ENCODE measurements at places on chromosomes 12 and 14.

DNA sequence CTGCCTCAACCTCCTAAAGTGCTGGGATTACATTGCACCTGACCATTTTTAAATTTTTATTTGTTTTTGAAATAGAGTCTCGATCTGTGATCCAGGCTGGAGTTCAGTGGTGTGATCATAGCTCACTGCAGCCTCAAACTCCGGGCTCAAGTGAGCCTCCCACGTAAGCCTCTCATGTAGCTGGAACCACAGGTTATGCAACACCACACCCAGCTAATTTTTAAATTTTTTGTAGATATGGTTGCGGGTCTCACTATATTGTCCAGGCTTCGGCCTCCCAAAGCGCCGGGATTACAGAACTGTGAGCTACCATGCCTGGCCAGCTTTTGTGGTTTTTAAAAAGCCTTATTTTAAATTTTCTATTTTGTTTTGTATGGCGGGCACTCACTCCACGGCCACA lies 2.2 kb upstream of the DRAM1 start:
- no peak for DNase-seq

DNA sequence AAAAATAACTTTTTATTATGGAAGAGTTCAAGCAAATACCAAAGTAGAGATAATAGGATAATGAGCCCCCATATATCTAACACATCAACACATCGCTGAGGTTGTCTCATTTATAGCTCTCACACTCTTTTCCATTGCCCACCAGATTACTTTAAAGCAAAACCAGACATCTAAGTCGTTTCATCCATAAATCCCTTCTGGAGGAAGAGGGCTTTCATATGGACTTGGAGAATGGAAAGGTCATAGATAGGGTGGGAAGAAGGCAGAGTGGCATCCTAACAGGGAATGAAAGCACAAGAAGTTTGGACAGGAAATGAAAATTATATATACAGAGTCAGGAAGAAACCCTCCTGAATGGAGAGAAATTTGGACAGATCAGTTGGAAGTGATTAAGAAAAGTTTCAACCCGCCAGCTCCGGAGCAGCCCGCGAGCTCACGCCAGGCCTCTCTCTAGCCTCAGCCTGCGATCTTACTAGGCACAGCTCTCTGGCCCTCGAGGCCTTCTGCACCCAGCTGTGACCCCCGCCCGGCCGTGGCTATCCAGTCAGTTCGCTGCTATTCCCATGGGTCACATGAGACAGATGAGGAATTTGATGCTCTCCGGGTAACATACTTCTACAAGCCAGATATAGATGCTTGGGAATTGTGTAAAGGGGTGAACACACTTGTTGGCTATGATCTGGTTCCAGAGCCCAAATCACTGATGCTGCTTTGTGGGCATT lies 48.4 kb upstream of the NID2 start:
- peak; percentile 38 for DNase-seq

GRCh38 chr12:68536885-68537485 lies 73.7 kb upstream of the RAP1B start:
- no peak for DNase-seq

GRCh38 chr14:86942936-86943335 lies 1050.0 kb downstream of the GALC start:
- no peak for DNase-seq

DNA sequence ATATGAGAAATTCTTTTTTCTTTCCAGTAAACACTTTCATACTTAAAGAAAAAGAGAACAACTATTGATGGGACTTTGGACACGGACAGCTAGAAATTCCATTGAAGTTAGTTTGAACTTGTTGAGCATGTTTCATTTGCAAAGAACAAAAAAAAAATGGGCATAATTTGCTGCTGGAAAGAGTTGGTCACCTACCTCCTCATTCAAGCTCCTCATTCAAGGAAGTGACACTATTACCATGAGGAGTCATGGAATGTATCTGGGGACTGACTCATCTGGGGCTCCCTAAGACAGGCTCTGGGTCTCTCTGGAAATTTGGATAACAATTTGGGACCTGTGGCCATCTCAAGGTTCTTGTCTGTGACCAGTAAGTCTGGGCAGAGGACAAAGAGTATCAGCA lies 50.4 kb downstream of the KICS2 start:
- peak; percentile 76 for DNase-seq

- DNase-seq: no peak
Observed at GRCh38 chr12:40032433-40033241, 73.2 kb downstream of the SLC2A13 start.

DNA sequence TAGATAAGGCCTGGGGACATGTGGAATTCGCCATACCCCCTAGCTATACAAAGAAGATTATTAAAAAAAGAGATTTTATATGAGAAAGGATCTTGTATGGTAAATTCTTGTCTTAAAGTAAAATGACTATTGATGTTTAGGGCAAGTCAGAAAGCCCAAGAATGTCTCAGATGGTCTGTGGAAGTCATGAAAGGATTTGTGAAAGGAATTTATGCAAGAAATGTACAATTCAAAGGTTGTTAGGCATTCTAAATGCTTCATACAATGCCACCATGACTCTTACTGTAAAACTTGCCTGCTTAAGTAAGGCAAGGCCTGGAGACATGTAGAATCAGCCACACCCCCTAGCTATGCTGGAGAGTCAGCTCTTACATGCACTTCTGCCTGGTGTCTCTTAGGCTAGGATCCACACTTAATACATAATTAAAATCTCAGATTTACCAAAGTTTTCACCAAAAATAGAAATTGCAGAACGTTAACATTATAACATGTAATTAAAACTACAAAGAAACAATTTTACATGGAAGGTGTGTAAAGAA lies 8.9 kb upstream of the ETNK1 start:
- DNase-seq: no peak

- no peak for DNase-seq
Observed at GRCh38 chr12:52622349-52622748, 4.0 kb upstream of the KRT73 start.

GRCh38 chr12:59699421-59700152 lies 103.8 kb downstream of the SLC16A7 start:
- DNase-seq: peak; percentile 45

DNA sequence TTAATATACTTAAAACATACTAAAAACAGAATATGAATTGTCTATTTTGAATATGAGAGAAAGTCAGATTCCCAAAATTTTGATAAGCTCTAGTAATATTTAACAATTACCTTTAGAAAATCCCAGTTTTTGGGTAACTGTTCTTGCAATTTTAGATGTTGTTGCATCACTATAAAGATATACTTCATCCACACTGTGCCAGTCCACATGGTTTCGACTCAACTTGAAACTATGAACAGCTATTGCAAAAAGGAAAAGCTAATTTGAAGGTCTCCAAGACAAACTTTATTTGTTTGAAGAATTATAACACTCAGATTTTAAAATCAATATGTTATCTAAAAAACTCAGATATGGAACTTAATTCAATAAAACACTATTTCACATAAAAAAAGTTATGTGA lies 59.9 kb downstream of the DDHD1 start:
- DNase-seq: no peak

GRCh38 chr12:54147186-54147585 lies 41.6 kb downstream of the SMUG1 start:
- peak; percentile 45 for DNase-seq

GRCh38 chr14:99244367-99244901 lies 27.6 kb downstream of the BCL11B start:
- DNase-seq: no peak

- DNase-seq: no peak
Observed at GRCh38 chr12:89880690-89881350, 172.2 kb upstream of the ATP2B1 start.

- DNase-seq: peak; percentile 95
Observed at GRCh38 chr14:77059276-77059915, 30.9 kb upstream of the IRF2BPL start.

- DNase-seq: no peak
Observed at GRCh38 chr12:62290846-62291245, 30.6 kb downstream of the USP15 start.

DNA sequence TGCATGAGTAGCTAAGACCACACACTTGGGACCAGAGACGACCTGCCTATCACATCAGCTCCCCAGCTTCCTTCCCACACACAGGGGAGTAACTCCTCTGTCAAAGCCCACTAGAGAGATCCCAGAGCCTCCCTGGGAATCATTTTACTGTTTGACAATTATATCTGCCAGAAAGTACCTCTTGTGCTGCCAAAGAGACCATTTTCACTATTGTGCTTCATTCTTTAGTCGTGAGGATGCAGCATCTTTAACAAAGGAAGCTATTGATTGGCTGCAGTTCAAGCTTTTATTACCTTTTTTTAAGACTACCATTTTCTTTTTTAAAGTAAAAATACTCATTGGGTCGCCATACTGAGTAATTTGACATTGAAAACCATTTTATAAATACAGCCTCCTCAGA lies 194.5 kb upstream of the RGS6 start:
- no peak for DNase-seq

Data from AG08395 (cell line).